ENCODE measurements at places on chromosomes 13 and 19. TPM values are rescaled to one million over a fixed set of nuclear protein-coding genes. Genes with fewer than 3 reads are reported as not detected.

Gene ATP8A2
- 0.26 TPM for total RNA-seq

Gene KLK12
- not detected for total RNA-seq

Gene BRME1
- total RNA-seq, result 0.83 TPM

Gene SIX5
- 11.6 TPM for total RNA-seq

Gene SERPINE3
- not detected for total RNA-seq

Gene ZNF728
- total RNA-seq, result 1.8 TPM

Gene PTGIR
- 16.5 TPM for total RNA-seq

Gene GRIN3B
- total RNA-seq, result 0.51 TPM
